COR-L47 (cell line): ENCODE measurements at places on chromosomes 1 and 21.

GRCh38 chr1:228004856-228005462 is 1.8 kb upstream of the WNT3A start:
- DNase-seq, result no peak

DNA sequence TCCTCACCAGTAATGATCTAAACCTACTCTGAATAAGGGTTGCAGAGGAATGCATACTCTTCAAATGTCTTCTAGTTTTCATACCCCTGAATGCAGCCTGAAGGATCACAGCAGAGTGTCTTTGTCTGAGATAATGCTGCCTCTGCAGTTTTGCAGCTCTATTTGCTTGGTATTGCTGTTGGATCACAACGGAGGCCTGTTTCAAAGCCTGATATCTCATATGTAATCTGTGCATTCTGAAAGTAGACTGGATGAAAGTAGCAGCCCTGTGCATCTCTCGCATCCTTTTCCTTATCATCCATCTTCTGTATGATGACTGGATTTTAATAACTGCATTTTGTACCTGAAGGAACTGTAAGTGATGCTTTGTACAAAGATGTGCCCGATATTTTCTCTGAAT is 34.9 kb upstream of the F13B start:
- DNase-seq, result no peak

DNA sequence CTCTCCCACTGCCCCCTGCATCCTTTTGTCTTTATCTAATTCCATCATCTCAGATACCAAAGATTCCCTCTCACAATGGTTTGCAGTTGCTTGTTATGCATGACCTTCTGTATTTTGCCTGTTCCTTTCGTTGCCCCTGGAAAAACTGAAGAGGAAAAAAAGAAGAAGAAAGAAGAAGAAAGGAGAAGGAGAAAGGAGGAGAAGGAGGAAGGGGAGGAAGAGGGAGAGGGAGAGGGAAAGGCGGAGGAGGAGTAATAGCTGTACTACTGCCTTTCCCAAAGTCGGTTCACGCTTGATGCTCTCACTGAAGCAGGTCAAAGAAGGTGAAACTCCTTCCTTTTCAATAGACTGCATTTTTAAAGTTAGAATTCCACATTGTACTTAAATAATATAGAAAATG is 513.8 kb downstream of the PTPRC start:
- no peak for DNase-seq

GRCh38 chr1:94658221-94658620 is 116.7 kb upstream of the F3 start:
- no peak for DNase-seq

DNA sequence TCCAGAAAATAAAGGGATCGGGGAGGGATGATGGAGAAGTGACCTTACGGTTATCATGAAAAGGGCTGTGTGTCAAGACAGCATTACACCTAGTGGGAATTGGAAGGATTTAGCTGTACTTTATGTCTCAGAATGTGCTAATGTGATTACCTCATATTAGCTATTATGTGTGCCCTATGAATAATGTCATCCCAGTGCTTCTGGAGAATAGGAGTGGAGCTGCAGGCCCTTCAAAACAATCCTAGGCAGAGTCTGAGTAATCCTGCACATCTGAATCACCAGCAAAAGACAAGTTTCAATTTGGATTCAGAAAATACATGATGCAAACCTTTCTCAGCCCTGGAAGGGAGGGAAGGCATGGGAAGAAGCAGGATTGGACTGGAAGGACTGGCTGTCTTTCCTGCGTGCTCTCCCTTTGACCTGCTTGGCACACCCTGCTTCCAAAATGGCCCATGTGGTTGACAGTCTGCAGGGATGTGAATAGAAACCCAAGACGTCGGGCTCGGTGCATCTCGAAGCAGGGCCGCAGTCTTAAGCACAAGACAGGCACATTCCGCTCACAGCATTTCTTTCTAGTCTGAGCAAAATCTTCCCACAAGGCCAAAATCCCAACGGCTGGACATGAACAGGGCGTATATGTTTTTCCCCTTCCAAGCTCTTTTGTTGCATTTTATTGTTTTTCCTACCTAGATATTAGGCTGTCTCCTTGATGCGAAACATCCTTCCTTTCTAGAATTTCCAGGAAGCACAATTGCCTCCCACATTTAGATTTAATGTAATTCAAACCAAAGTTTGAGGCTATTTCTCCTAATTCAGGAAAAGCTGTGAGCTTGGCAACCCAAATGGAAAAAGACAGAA is 54.3 kb upstream of the TARBP1 start:
- DNase-seq, result no peak

DNA sequence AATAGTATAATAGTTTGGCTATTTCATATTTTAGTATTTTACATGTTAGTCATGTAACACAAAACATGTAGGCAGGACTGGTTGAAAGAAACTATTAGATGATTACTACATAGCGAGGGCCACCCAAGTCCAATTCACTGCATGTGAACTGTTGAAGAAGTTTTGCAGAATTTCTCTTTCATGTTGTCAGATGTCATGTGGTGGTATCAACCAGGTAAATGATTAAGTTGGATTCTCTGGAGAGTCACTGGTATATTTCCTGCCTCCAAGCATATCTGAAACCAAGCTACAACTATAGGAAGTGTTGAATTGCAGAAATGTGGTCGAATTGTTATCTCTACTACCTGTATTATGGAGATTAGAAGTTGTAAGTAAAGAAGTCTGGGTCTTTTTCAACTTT is 137.8 kb upstream of the DPYD start:
- DNase-seq, result no peak

- DNase-seq, result no peak
Measured at GRCh38 chr1:242081446-242081845, 82.5 kb upstream of the MAP1LC3C start.

- no peak for DNase-seq
Measured at GRCh38 chr1:211606914-211607753, 28.2 kb upstream of the SLC30A1 start.

- DNase-seq, result no peak
Measured at GRCh38 chr1:47984175-47984789, 12.9 kb downstream of the TRABD2B start.

GRCh38 chr21:32653326-32653901 is 41.2 kb upstream of the CFAP298 start:
- peak; percentile 4 for DNase-seq

- no peak for DNase-seq
Measured at GRCh38 chr1:107272321-107272720, 131.5 kb downstream of the NTNG1 start.

DNA sequence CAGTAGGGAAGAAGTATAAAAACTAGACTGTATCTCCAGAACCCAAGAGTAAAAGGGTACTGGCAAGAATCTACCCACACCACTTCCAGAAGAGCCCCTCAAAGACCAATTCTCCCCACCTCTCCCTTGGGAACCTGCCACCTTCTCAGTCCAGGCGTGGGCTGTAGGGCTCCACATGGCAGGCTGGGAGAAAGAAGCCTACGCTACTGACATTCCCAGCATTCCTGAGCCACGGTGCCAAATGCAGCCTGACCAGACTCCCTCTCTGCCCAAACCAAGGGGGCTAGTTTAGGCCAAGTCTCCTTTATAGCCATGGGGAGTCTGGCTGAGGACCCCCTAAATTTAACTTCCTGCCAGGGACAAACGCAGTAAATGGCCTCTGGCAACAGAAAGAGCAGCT is 2.0 kb downstream of the UBE2Q1 start:
- no peak for DNase-seq

DNA sequence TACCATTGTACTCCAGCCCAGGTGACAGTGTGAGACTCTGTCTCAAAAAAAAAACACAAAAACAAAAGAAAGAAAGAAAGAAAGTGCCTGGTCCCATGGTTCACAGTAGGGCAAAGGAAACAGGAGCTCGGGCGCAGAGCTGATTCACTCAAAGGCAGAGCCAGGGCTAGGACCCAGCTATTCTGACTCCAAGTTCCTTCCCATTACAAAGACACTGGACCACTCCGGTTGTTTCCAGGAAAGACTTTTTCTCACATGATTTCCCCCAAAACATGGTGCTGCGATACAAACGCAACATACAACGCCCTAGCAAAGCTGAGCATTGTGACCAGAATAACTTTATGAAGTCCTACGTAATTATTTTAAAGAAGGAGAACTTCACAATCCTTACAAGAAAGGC is 10.7 kb downstream of the ABCG1 start:
- DNase-seq, result no peak

GRCh38 chr1:91527781-91528180 is 27.1 kb downstream of the CDC7 start:
- DNase-seq, result no peak

GRCh38 chr1:206495011-206495461 is 12.3 kb upstream of the RASSF5 start:
- DNase-seq, result no peak

GRCh38 chr1:31310198-31310597 is 13.4 kb downstream of the ZCCHC17 start:
- DNase-seq, result no peak

DNA sequence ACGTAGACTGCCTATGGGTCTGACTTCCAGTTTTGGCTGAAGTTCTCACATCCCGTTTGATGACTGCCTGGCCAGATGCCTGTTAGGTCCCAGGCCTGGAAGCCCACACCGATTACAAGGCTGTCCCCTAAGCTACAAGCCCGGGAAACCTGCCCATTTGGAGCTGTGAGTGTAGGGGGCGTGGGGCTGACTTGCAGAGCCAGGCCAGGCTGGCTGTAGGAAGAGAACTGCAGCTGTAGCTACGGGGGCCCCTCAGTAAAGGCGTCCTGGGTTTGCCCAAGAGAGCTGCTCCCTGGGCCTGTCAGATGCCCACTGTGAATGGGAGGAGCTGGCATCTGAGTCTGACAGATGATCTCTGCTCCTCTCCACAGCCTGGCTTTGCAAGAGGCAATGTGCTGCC is 199.7 kb downstream of the CAMTA1 start:
- no peak for DNase-seq

DNA sequence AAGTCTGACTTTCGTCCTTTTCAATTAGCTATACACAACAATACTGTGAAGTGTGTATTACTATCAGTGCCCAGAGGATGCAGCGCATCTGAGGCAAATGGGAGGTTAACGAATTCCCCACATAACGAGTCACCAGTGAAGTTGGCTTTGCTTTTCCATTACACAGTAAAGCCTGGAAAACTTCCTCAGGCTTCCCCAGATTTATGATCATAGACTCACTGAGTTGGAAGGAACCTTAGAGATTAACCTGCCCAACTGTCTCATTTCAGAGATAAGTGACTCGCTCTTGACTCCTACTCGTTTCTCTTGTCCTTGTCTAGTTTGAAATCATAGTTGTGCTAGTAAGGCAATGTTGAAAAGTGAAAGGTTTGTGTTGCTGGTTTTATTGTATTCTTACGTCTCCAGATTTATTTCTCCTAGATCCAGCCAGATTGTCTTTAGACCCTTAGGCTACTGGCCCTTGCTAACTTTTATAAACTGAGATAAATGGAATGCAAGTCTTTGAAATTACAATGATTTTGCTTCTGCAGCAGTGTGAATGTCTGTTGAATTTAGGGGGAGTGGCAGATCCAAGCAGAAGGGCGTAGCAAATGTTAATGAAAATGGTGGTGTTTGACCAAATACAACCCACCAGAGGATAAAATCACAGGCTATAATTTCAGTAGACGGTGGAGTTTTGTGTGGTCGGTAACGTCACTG is 17.3 kb downstream of the S1PR1 start:
- no peak for DNase-seq

DNA sequence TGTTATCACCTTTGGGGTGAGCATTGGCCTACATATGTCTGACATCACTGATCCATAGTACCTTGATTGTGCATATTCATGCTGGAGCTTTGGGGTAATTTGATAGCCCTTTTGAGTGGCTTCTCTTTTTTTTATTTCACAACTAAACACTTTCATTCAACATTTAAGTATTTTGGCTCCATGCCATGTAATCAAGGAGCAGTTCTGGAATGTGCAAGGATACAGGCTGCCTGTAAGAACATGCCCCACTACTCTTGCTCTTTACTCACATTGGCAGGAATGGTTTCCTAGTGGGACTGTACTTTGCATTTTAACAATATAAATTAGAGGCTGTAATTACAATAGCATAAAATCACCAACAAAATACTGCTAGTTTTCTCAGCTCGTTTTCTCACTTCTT is 300.7 kb upstream of the SPAG17 start:
- no peak for DNase-seq
